T-helper 17 cell (primary cell): ENCODE measurements at places on chromosomes 2 and 18. TPM values are rescaled to one million over a fixed set of nuclear protein-coding genes. Genes with fewer than 3 reads are reported as not detected.

Gene MAB21L4
- total RNA-seq: not detected

DNA sequence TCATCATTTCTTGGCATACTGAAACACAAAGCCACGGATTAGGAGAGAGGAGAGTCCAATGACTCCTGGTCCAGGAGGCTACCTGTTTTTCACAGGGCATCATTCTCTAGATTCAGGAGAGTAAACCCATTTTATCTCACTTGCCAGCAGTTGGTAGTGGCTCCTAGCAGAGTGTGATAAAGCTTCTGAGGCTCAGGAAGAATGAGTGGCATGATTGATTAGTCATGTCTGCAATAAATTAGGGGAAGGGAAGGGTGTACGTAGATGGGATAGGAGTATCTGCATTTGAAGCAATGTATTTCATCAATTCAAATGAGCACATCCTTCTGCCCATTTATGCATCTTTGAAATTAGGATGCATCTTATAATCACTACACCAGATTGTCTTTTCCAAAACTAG is 31.1 kb upstream of the PNO1 start:
- DNase-seq: no peak
- H3K27me3 ChIP-seq: no peaks in the 10 kb centered on the region
- H3K36me3 ChIP-seq: no peaks in the 10 kb centered on the region
- H3K4me3 ChIP-seq: no peak overlapping the region

- peak within 1 kb of the TSS; percentile 90 for H3K4me3 ChIP-seq
- H3K27me3 ChIP-seq: no peaks in the 10 kb centered on the region
- H3K27ac ChIP-seq: peak within 1 kb of the TSS; percentile 92
- peaks cover 23% of the 10 kb centered on the region for H3K4me1 ChIP-seq
- DNase-seq: peak; percentile 60
Observed at GRCh38 chr2:96869822-96870625, at the start of gene SEMA4C. Gene SEMA4C, minus strand, starts transcription at chr2:96870080. Its CDS starts 2,194 bp downstream, at chr2:96867886.

- H3K36me3 ChIP-seq: no peaks in the 10 kb centered on the region
- H3K4me1 ChIP-seq: no peaks in the 10 kb centered on the region
- H3K4me3 ChIP-seq: no peak overlapping the region
- no peak for DNase-seq
Observed at GRCh38 chr18:37553633-37554398, 11.8 kb downstream of the CELF4 start.

DNA sequence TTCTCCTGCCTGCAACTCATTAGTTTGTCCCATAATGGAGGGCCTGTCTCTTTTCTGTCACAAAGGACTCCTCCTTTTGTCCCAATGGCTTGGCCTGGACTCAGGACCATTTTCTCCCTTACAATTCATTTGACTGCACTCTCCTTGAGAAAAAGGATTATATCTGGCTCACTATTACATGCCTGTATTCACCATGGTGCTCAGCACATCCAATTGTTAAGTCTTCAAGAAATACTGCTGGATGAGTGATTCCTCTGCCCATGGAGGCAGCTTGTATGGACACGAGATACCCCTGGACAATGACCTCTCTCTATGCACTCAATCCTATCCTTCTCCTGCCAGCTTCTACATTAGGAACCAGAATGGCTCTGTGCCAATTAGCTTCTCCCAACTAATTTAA is 47.0 kb downstream of the CHST9 start:
- DNase-seq: no peak
- no peaks in the 10 kb centered on the region for H3K4me1 ChIP-seq
